ENCODE measurements at places on chromosomes 3 and 15.

- peak; percentile 8 for DNase-seq
Measured at GRCh38 chr3:143600756-143601718, 247.2 kb downstream of the SLC9A9 start.

GRCh38 chr15:59176653-59177316 lies 29.9 kb upstream of the LDHAL6B start:
- no peak for DNase-seq

- no peak for DNase-seq
Measured at GRCh38 chr3:50687127-50687751, 12.5 kb downstream of the DOCK3 start.

- no peak for DNase-seq
Measured at GRCh38 chr3:129989414-129989813, 14.9 kb downstream of the TRH start.

GRCh38 chr3:15009167-15009566 lies 55.9 kb downstream of the MRPS25 start:
- DNase-seq: no peak

GRCh38 chr3:5948084-5948483 lies 760.6 kb downstream of the EDEM1 start:
- no peak for DNase-seq

DNA sequence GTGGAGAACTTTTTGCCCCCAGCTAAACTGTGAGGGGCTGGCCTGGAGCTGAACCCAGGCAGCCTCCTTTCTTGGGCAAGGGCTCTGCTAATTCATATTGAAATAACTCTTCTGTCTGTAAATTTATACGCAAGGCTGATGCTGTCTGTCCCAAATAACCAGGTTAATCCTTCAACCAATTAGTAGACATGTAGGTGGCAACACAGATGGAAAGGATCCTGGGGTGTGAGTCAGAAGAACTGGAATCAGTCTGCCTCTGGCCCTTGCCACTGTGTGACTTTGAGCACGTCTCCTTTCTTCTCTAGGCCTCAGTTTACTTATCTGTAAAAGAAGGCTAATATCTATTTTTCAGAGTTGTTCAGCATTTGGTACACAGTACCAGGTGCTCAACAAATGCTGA lies 48.3 kb upstream of the IREB2 start:
- no peak for DNase-seq

- no peak for DNase-seq
Measured at GRCh38 chr15:61171209-61171608, 57.9 kb downstream of the RORA start.

DNA sequence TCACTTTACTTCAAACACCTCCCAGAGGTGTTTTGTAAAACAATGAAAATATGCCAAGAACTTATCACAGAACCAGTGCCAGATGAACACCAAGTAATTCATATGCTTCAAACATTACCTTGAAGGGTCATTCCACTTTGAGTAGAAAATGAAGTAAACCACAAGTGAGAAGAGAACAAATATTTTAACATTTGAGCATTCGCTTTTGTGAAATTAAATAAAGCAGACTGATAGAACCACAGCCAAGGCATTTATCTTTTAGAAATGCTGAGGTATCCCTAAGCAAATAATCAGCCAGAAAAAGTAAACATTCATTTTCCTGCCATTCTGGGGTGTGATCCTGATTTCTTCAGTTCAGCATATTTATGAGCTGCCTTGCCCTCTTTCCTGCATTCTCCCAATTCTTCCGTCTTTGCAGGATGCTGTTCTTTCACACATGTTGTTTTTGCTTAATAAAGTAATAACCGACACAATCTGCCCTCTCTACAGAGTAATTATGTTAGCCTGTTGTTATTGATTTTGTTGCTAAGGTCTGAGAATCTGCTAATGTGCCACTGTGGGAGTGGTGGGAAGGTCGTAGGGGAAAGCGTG lies 235.6 kb upstream of the TGFBR2 start:
- no peak for DNase-seq

- DNase-seq: no peak
Measured at GRCh38 chr15:69359722-69360121, 54.4 kb upstream of the KIF23 start.

DNA sequence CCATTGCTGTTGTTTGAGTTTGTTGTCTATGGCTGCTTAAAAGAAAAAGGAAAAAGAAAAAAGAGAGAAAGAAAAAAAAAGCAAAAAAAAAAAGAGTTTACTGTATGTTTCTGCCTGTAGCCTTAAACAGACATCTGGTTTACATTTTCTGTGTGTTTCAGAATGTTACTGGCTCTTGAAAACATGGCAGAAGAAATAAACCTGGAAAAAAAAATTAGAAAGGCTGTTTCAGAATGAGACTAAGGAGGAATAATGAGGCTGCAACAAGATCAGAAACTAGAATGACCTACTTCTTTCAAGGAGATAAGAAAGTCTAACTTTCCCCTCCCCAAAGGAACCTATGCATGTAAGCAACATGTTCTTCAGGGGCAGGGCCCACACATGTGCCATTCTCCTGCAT lies 292.1 kb downstream of the DIPK2A start:
- no peak for DNase-seq

- no peak for DNase-seq
Measured at GRCh38 chr15:78016860-78017259, 60.7 kb downstream of the TBC1D2B start.

GRCh38 chr15:101329867-101330380 lies 34.9 kb upstream of the SNRPA1 start:
- DNase-seq: no peak

- no peak for DNase-seq
Measured at GRCh38 chr15:47993051-47993450, 127.7 kb upstream of the SLC24A5 start.

DNA sequence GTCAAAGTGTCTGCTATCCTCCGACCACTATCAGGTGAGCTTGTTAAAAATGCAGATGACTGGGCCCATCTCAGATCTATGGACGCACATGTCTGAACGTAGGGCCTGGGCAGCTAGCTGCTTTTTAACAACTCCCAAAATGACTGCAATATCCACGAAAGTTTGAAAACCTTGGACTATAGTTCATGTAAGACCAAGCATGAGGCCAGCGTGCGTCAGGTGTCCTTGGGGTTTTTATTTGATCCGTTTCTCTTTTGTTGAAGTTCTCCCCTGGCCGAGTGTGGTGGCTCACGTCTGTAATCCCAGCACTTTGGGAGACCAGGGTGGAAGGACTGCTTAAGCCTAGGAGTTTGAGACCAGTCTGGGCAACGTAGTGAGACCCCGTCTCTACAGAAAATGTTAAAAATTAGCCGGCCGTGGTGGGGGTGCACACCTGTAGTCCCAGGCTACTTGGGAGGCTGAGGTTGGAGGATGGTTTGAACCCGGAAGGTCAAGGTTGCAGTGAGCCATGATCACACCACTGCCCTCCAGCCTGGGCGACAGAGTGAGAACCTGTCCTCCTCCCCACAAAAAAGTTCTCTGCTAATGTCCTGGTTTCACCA lies 9.5 kb downstream of the SLC51A start:
- DNase-seq: no peak

DNA sequence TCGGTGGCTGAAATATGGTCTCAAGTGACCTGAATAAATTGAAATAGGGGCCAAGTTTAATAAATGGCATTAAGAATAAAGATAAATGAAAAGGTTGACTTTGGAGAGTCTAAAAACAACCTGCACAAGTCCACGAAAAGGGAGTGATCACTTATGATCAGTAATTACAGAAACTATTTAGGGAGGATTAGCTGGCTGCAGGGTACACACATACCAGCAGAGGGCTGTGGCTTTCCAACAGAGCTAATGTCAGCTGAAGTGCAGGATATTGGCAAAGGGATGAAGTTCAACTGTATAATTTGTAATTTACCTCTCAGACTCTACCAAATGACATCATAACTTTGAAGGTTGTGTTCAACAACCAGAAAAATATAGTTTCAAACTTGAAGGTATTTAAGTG lies 86.8 kb downstream of the SYNPR start:
- no peak for DNase-seq

DNA sequence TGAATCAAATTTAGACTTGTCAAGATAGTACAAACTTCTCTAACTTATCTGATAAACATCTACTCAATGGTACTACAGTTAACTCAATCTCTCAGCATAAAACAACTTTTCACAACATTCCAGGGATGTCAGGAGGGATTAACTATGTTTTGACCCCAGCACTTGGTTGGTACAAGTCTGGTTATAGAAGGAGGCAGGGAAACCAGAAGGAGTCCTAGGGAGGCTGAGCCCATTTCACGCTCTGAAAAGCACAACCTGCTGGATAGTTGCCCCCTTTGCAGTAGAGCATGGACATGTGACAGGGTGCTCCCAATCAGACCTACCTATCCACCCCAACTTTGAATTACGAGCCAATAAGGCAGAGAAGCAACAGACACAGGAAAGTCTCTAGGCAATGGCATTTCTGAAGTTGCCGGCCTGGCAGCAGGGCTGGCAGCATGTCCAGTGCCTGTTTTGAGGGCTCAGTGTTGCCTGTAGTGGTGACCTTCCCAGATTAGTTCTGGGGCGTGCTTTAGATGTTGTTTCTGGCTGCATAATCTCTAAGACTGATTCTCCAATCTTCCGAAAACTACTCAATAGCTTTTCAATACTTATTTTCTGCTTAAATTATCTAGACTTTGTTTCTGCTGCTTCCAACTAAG lies 8.2 kb downstream of the ANKUB1 start:
- peak; percentile 31 for DNase-seq

- no peak for DNase-seq
Measured at GRCh38 chr15:79617071-79617470, 184.9 kb downstream of the MINAR1 start.

GRCh38 chr15:81015621-81016488 lies 15.1 kb downstream of the TLNRD1 start:
- DNase-seq: no peak

GRCh38 chr3:161821591-161821990 lies 325.0 kb downstream of the OTOL1 start:
- no peak for DNase-seq

- peak; percentile 26 for DNase-seq
Measured at GRCh38 chr3:149042789-149043386, 43.4 kb downstream of the HLTF start.

GRCh38 chr3:113659101-113659541 lies 37.3 kb downstream of the USF3 start:
- no peak for DNase-seq

- DNase-seq: no peak
Measured at GRCh38 chr3:56861511-56861910, 59.8 kb upstream of the ARHGEF3 start.

DNA sequence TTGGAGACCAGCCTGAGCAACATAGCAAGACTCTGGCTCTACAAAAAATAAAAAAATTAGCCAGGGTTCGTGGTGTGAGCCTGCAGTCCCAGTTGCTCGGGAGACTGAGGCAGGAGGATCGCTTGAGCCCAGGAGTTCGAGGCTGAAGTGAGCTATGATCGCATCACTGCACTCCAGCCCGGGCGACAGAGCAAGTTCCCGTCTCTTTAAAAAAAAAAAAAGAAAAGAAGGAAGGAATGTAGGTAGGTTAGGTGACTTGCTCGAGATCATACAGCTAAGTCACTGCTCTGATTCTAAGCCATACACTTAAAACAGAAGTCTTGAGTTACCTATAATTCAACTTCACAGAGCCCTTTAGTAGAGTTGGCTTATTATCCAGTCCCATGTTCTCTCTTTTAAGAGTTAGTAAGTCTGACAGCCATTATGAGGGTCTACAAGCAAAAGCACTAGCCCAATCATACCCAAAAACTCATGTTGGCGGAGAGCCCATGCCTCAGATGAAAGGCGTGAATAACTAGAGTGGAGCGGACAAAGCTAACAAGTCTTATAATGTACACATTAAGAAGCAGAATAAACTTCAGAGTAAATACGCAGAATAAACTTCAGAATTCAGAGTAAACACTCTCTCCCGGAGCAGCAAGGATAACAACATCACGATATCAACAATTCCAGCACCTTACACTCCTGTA lies 768 bp downstream of the AAGAB start:
- peak; percentile 14 for DNase-seq

- no peak for DNase-seq
Measured at GRCh38 chr3:187975561-187976364, 178.2 kb upstream of the LPP start.

DNA sequence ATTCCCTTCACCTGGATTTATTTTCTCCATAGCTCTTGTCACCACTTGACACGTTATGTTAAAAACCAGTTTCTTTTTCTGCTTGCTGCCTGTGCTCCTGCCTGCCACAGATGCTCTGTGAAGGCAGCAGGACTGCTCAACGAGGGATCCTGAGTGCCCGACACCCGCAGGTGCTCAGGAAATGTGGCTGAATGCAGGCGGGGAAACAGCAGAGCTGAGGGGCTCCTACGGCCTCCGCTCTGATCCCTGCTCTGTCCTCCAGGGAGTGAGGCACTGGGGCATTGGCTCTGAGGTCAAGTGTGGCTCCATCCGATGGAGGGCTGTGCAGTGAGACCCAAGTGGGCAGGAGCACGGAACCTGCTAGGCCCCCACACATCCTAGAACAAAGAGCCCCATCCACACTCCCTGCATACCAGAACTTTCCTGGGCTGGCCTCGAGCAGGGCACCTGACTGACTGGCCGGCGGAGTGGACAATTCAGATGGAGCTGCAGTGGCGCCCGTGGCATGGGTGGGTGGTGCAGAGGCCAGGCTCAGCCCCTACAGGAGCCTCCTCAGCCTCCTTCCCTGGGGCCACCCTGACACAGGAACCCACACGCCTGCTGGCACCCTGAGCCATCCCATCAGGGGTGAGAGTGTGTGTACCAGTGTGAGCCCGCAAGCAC lies 27.9 kb downstream of the IQSEC1 start:
- no peak for DNase-seq

- DNase-seq: no peak
Measured at GRCh38 chr3:171056528-171056927, 30.0 kb upstream of the SLC2A2 start.

DNA sequence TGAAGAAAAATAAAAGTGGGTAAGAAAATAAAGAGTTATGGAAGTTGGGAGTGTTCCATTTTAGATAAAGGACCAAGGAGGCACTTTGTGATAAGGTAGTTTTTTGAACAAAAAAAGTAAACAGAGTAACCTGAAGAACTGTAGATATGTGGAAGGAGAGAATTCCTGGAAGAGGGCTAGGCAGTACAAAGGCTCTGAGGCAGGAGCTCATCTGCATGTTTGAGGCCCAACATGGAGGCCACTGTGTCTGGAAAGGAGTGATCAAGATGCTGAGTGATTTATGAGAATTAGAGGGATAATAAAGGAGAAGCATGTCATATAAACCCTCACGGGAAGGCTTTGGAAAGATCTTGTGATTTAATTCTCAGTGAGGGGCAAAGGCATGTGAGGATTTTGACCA lies 126.5 kb downstream of the DTWD1 start:
- no peak for DNase-seq

DNA sequence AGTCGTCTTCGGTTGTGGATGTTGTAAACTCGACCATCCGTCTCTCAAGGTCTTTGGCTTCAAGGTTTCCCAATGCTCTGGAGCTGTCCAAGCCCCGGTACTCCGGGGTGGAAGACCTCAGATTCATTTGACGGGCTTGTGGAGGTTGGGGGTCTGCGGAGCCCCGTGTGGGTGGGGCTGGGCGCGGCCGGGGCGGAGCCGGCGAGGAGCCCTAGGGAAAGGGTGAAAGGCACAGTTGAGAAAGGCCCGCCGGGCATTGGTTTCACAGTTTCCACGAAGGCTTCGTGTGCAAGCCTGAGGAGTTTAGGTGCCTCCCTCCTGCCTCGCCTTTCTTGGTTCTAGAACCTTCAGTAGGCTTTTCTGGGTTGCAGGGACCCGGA lies 360 bp upstream of the MGA start:
- no peak for DNase-seq
